ENCODE measurements at places on chromosomes 16 and 17.

DNA sequence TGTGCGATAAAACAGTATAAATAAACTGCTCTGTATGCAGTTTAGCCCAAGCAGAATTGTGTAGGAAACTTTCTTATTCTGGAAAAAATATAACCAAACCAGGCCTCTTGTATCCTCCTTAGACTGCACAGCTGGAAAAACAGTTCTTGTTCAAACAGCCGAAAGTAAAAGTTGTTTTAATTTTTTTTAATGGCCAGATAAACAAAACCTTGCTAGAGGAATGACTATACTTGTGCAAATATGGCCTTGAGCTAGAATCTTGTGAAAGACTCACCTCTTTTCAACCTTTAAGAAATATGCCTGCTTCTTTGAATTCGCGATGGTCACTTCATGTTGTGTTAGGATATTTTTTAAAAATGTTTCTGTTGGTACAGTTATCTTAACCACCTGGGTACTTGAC lies 114.5 kb upstream of the MAF start:
- DNase-seq = no peak

DNA sequence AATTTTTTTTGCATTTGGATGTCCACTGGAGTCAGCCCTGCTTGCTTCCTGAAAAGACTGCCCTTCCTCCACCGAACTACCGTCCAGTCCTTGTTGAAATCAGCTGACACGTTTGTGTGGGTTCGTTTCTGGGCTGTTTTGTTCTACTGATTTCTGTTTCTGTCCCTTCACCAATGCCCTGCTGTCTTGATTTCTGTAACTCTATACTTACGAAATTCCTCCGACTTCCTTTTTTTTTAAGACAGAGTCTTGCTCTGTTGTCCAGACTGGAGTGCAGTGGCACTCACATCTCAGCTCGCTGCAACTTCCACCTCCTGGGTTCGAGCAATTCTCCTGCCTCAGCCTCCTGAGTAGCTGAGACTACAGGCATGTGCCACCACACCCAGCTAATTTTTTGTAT lies 8.4 kb upstream of the GAA start:
- DNase-seq = no peak

DNA sequence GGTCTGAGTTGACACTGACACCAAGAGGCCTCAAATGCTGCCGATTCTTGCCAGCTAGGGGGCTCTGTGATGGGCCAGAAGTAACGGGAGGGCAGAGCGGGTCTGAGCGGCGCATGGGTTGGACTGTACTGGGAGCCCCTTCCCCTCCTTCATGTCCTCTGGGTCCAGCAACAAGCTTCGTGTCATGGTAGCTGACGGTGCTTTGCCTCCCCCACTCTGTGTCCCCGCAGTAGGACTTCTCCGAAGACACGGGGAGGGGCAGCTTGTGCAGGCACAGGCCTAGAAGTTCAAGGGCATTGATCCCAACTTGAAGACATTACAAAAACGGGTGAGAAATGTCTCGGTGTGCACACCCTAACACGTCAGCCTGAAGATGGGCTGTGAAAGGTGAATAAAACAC lies 39.8 kb upstream of the DNAH17 start:
- DNase-seq = no peak

DNA sequence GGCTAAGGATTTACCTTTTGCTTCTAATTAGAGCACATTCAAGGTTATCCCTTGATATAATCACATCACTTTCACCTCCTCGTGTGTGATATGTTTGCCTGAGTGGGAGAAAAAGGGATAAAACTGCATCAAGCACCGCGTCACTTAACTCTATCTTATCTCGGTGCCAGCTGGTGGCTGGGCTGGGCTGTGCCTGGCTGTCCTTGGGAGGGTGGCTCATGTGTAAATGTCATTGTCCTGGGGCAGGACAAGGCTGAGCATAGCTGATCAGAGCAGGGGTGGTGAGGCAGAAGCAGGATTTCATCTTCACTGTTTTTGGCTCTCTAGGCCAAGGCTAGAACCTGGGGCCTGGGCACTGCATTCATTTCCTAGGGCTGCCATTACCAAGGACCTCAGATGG lies 105.3 kb downstream of the RAP1GAP2 start:
- DNase-seq = no peak

GRCh38 chr17:79956853-79957252 lies 78.8 kb downstream of the TBC1D16 start:
- no peak for DNase-seq

- DNase-seq = peak; percentile 97
Measured at GRCh38 chr17:7687908-7688807, at the start of gene WRAP53. WRAP53 (plus strand) TSS chr17:7688477; CDS start chr17:7688649, 172 bp downstream.

DNA sequence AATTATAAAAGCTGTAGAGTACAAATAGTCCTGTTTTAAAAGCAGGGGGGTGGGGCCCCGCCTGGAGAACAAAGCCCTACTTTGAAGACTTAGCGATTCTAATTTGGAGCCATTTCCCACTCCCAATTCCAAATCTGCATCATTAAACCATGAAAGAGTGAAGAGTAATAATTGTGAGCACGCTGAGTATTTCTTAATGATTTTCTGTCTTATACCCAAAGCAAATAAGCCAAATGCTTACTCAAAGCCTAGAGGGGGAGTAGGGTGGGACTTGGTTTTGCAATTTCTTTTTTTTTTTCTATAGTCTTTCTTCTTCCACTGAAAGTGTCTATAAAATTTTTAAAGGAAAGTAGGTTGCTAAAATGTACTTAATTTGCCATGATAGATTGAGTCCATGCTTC lies 470.1 kb downstream of the TOX3 start:
- DNase-seq = no peak

DNA sequence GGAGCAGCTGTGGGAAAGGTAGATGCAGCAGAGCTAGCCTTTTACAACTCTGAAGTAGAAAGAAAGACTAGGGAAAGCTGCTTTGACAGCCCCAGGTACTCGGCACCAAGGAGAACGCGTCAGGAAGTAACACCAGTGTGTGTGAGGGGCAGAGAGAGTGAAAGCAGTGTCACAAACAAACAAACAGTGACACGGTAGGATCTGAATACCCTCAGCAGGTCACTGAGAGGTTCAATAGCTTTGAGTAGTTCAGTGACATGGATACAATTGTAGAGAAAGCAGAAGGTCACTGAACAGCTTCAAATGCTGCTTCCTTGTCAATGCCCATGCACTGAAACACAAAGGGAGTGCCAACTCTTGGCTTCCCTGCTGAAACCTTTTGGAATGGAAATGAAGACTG lies 150.3 kb upstream of the C17orf78 start:
- DNase-seq = no peak

- no peak for DNase-seq
Measured at GRCh38 chr17:37642681-37643080, 565 bp downstream of the DDX52 start.

Data from stimulated activated CD4-positive, alpha-beta T cell treated with anti-CD3 and anti-CD28 coated beads, Interleukin-4, amount 100 ng/mL, for 24 hours (primary cell).